ENCODE measurements at places on chromosomes 4 and X.

DNA sequence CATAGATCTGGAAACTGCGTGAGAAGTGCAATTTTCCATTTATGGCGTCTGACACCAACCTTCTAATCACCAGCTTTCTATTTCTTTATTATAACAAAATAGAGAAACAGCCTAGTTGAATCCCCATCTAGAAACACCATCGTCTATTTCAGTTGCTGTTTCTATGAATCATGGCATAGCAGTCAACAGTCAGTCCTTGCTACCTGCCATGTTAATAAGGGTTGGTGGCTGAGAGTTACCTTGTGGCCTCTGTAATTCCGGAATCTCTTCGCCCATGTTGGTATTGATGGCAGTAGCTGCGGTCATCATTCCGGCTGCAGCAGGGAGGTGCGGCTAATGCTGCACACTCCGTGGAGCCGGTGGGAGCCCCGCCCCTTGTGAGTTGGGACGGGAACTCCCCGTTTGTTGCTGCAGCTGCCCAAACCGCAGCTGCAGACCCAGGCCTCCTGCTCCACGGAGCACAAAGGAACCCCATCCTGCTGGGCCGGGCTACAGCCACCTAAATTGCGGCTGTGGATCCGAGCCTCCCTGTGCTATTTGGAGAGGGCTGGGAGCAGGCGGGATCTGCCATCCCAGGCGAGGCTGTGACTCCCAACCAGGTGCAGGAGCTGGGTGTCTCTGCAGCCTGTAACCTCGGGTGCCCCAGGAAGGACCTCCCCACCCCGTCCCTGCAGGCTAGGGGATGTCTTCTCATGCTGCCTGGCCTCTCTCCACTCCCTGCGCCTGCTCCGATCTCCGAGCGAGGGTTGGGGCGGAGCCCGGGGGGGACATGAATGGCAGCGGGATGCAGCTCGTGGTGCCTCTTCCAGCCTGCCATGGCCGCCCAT, 115.4 kb upstream of the STK26 start:
- DNase-seq = peak; percentile 70

- DNase-seq = no peak
Measured at GRCh38 chr4:123767806-123768205, 371.2 kb downstream of the SPRY1 start.

GRCh38 chrX:25288676-25289075, 272.9 kb upstream of the ARX start:
- no peak for DNase-seq

DNA sequence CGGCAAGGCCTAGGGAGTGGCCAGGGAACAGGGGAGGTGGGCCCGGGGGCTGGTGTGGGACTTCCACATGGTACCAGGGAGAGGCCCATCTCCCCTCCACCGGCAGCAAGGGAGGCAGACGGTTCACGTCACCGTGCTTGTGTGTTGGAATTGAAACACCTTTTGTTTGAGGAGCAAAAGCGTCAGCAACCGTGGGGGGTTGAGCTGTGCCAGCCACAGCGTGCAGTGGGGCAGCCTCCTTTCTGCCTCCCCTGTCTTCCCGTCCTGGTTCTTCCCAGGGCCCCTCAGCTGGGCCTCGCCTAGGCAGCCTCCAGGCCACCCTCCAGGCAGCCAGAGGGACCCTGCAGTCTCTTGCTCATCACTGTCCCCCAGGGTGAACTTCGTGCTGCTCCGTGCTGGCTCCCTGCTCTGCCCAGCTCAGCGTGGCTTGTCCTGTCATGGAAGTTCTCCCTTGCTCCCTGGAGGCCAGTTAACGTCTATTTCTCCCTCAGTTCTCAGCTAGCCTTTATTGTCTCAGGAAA, 32.1 kb upstream of the HGFAC start:
- no peak for DNase-seq

DNA sequence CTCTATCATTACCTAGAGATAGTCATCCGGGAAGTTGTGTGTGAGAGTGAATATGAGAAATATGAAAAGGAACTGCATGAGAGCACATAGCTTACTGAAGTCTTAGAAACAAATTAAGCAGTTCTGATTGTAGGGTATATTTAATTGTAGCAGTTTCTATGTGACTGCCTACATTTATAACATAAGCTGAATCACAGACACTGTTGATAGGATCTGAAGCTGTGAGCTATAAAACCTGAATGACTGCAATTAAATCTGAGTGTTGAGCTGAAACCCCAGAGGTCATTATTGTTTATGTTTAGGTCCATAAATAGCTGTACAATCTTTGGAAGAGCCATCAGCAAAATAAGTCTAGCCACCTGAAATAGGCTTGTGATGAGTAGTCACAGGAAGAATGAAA, 210.1 kb upstream of the CXCL13 start:
- DNase-seq = no peak

DNA sequence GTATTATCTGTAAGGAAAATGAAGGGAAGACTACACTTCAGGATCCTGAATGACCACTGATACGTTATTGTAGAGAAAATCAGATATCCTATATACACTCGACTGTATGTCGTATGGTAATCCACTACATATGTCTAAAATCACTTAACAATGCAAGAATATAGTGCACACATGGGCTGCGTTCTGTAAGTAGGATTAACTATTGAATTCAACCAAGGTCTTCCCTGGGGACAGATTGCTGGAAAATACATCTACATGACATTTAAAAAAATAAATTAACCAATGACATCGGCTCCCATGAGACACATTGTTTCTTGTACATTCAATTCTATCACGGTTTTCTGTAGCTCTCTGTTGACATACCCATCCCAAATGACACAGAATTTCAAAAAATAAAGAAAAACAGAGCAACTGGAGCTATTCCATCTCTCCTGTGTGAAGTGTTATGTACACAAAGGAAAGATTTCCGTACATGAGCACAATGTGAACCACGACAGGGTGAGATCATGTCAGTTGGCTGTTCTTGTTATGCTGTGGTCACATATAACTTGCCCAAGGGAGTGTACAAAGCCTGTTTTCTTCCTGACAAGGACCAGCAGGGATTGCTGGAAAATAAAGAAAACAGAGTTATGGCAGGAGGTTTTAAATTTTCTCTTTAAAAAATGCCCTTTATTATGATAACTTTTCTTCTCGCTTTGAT, 6.1 kb downstream of the ENOX2 start:
- no peak for DNase-seq

GRCh38 chr4:146545102-146545501, 23.4 kb upstream of the SLC10A7 start:
- no peak for DNase-seq

- no peak for DNase-seq
Measured at GRCh38 chr4:6367371-6367851, 97.8 kb downstream of the WFS1 start.

DNA sequence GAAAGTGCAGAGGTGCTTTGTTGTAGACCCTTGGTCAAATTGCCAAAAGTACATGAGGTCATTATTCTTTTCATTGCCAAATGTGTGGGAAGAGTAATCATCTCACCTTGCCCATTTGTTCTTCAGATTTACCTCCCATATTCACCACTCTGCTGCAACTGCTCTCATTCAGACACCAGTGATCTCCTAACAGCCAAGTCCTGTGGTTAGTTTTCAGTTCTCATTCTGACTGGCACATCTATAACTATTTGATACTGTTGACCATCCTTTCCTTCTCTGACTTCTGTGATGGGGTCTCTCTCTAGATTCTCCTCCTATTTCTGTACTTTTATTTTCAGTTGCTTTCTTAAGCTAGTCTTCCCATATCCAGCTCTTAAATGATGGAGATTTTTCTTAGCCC, 39.8 kb downstream of the GRIA3 start:
- DNase-seq = no peak

DNA sequence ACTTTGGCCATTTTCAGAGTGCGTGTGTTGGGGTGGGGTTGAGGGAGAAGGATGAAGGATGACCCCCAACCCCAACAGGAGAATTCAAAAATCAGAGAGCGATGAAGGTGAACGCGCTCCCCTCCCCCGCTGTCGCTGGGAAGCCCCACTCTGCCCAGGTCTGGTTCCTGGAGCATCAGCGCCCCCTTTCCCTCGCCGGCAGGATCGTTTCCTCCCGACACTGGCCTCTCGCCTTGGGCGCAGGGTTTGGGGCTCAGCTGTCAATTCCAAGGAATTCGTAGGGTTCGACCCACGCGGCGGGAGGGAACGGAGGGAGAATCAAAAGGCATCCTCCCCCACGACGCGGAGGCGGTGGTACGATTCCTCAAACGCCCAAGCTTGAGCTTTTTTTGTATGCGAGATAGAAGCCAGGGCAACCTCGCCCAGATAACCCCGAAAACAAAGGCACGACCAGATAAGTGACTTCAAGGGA, 1.0 kb upstream of the PDGFRA start:
- peak; percentile 70 for DNase-seq

- DNase-seq = no peak
Measured at GRCh38 chr4:31461421-31461820, 741.3 kb downstream of the PCDH7 start.

DNA sequence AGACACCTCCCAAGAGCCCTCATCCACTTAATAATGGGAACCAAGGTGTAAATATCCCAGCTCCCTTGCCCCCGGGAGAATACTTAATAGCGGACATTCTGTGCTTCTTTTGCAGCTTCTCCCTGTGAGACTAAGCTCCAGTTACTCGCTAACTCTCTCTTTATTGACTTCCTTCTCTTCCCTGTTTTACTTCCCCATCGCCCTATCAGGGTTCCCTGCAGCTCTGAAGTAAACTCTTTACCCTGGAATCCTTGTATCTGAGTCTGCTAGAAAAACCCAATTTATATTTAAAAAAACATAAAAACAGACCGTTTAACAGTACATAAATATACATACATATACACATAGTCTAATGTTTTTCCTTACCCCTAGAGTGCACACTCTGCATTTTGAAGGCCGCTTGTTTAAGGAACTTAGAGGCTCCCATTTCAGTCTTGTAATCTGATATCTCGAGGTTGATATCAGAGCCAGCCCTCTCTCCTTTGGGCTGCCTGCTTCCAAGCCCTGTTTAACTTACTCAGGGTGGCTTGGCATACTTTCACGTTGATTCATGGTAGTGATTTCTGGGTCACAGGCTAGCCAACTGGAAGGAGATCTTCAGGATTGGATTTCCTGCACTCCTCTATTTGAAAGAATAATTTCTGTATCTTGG, 177.4 kb upstream of the SCML1 start:
- no peak for DNase-seq

DNA sequence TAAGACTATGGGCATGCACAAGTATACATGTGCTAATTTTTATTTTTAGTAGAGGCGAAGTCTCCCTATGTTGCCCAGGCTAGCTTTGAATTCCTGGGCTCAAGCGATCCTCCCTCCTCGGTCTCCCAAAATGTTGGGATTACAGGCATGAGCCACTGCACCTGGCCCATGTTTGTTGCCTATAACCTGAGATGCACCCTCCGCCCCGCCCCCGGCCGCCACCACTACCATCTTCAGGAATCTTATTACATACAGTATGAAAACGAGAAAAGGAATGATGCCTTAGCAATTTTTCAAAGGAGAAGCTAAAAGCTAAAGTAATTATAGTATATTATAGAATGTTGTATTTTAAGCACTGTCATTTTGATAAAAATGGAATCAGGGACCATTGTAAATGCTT, 61.2 kb downstream of the POU4F2 start:
- DNase-seq = no peak

DNA sequence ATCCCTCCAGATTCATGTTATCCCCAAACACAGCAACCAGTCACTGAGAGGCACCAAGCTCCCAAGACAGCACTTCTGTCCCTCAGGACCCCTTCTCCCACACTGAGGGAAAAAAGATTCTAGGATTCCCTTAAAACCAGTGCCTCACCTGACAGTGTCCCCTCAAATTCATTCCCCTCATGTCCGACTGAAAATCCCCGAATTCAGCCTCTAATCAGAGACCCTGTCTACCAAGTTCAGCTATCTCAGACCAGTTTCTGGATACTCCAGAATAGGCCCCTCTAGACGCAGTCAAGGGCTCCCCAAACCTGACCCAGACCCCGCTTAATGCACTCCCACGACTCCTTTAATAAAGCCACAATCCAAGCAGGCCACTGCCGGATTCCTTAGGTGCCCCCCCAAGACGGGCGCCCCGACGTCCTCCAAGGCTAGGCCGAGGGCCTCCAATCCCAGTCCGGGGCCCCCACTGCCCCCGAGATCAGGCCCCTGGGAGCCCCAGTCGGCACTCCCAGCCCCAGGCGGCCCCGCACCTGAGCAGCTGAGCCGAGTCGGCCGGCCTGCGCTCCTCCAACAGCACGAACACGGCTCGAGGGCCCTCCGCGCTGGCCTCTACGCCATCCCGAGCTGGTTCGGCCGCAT, 457 bp downstream of the TFE3 start:
- DNase-seq = no peak

GRCh38 chr4:174340714-174341113, 57.0 kb downstream of the CEP44 start:
- no peak for DNase-seq

DNA sequence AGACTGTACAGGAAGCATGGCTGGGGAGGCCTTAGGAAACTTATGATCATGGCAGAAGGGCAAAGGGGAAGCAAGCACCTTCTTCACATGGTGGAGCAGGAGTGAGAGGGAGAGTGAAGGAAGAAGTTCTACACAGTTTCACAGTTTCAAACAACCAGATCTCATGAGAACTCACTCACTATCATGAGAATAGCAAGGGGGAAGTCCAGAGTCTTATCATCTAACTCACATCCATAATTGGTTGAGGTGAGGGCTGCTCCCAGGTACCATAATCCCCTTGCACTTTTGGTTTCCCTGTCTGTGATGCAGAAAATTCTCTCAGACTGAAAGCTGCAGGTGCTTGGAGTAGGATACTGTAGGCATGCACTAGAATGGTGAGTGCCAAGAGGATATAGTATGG, 233.8 kb upstream of the CPEB2 start:
- no peak for DNase-seq

GRCh38 chr4:168558599-168558998, 61.7 kb downstream of the PALLD start:
- no peak for DNase-seq

DNA sequence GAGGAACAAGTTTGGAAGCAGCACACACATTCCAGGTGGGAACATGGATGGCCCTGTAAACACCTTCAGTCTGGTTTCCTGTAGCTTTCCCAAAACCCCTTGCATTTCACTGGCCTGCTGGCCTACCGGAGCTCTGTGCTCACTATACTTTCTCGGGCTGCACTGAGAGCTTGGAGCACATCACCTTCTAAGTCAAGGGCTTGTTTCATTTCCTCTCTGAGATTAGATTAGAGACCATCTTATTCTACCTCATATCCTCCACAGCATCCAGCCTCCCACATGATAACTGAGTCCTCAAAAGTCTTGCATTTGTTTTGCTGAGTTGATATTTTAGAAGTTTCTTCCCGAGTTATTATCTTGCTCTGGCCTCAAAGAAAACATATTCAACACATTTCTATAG, 147.7 kb downstream of the RASL11B start:
- no peak for DNase-seq

DNA sequence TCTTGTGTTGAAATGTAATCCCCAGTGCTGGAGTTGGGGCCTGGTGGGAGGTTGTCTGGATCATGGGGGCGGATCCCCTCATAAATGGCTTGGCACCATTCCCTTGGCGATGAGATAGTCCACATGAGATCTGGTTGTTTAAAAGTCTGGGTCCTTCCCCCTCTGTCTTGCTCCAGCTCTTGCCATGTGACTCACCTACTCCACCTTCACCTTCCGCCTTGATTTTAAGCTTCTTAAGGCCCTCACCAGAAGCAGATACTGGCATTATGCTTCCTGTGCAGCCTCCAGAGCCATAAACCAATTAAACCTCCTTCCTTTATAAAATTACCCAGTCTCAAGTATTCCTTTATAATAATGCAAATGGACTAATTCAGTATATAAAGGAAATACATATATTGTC, 111.5 kb downstream of the NR3C2 start:
- no peak for DNase-seq
